ENCODE measurements at places on chromosomes 6 and 20.

GRCh38 chr6:150185732-150186117 is 42.9 kb downstream of the PPP1R14C start:
- DNase-seq, result no peak

DNA sequence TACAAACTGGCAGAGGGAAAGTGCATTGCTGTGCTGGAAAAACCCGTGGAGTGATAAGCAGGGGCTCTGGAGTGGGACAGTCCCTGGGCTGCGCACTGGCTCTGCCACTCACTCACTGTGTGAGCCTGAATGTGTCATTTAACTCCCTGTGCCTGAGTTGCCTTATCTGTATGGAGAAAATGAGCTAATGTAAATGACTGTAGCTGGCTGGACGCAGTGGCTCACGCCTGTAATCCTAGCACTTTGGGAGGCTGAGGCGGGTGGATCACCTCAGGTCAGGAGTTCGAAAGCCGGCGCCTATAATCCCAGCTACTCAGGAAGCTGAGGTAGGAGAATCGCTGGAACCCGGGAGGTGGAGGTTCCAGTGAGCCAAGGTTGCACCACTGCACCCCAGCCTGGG is 18.4 kb upstream of the RPN2 start:
- no peak for DNase-seq

- no peak for DNase-seq
Measured at GRCh38 chr6:156797901-156798735, 20.9 kb downstream of the ARID1B start.

- no peak for DNase-seq
Measured at GRCh38 chr20:36861875-36862801, 13.8 kb upstream of the TLDC2 start.

GRCh38 chr6:27073441-27073840 is 174.1 kb upstream of the PRSS16 start:
- no peak for DNase-seq
